ENCODE measurements at places on chromosomes 3 and 15.

- peak; percentile 70 for DNase-seq
These were observed 246.8 kb upstream of the TOPAZ1 start for GRCh38 chr3:43994657-43995546.

DNA sequence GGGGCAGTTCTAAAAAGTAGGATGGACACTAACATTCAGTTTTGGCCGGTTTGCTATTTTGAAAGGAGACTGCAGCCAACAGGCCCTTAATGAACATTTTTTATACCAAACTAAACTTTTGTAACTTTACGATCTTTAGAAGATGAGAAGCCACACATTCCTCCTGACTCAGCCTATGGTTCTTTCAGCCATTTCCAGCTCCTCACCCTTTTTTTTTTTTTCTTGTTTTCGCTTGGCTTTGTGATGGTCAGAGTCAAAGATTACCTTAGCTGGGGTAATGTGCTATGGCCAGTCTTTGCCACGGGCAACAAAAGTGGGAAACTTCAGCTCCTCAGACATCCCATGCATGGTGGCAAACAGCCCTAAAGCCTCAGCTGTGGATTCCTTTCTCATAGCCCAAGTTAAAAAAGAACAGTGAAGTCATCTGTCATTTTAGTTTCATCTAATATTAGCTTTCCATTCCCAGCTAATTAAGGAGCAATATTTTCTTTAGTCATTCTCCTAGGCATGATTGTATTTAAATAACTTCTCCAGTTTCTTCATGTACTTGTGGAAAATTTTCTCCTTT is 368.7 kb downstream of the MFSD1 start:
- DNase-seq, result peak; percentile 78

DNA sequence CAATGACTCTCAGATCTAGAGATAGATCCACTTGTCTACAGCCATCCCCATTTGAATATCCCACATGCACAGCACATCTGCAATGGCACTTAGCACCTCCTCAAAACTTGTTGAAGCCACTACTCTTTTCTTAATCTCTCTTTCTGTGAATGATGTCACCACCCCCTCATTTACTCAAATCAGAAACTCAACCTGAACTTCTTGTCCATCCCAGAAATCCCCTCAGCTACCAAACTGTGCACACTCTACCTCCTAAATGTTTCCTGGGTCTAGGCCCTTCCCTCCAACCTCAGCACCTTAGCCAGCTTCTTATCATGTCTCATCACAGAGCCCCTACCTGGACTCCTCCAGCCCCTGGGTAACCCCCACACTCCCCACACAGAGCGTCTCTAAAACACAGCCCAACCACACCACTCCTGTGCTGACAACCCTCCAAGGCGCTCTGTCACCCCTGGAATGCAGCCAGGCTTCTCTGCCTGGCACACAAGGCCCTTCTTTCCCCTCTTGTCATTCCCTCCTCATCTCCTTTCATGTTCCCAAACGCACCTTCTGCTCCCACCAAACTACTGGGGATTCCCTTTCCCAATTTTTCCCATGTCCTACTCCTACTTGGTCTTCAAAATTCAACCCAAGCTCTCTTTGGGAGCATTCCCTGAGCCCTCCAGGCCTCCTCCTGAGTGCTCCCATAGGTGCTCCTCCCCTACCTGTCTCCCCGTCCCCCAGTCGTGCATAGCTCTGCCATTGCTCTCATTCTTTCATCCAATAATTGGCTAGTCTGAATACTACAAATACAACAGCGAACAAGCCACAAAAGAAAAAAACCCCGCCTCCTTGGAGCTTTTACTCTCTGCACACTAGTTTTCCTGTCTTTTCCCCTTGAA is 39.8 kb upstream of the ZBTB38 start:
- no peak for DNase-seq

DNA sequence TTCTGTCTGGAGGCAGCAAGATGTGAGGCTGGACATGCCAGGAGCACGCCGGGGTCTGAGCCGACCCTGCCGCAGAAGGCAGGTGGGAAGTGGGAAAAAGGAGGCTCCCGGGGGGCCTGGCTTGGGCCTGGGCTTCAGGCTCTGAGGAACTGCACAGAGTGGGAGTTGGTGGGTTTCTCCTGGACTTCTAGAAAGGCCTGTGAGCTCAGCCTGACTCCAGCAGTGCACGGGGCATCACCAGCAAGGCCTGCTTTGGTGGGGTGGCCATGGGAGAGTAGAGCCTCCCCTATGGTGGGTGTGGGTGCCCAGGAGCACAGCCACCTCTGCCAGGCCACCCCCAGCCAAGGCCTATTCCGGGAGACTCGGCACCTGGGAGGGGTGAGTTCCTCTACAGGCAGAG is 18.1 kb upstream of the SLC41A3 start:
- no peak for DNase-seq

- DNase-seq, result no peak
These were observed 104.6 kb downstream of the PTPRG start for GRCh38 chr3:61665987-61666386.

Data from GM23248 (cell line).